ENCODE measurements at places on chromosomes 7 and 10. TPM values are rescaled to one million over a fixed set of nuclear protein-coding genes. Genes with fewer than 3 reads are reported as not detected.

Gene CHCHD3
- total RNA-seq = 41.1 TPM

Gene LMOD2
- not detected for total RNA-seq

Gene NAT16
- not detected for total RNA-seq

Gene GOLGA7B
- total RNA-seq = not detected

Gene COMTD1
- total RNA-seq = 20.8 TPM

Gene PPA1
- total RNA-seq = 93.6 TPM

Gene STEAP1B
- total RNA-seq = 16.4 TPM

Gene HMX2
- total RNA-seq = not detected

Gene BLNK
- total RNA-seq = not detected

Gene CYP2C8
- not detected for total RNA-seq

Gene CFAP69
- total RNA-seq = 0.88 TPM

Gene PITX3
- total RNA-seq = not detected

Gene MCM10
- total RNA-seq = 2.9 TPM

Gene TRIM50
- total RNA-seq = not detected

Gene IKZF1
- not detected for total RNA-seq

Gene KIFBP
- 51.1 TPM for total RNA-seq

Gene ASCC1
- total RNA-seq = 23.8 TPM

Gene TBX20
- total RNA-seq = not detected

Gene UNCX
- not detected for total RNA-seq

Gene FGFBP3
- 0.93 TPM for total RNA-seq

Gene TEX36
- total RNA-seq = not detected

Gene FXYD4
- not detected for total RNA-seq

Gene MTERF1
- total RNA-seq = 7.2 TPM

Gene PAX4
- not detected for total RNA-seq

Gene GNG11
- 302 TPM for total RNA-seq

Gene PWWP2B
- 17.3 TPM for total RNA-seq

Gene FAM25G
- not detected for total RNA-seq

Gene CTAGE4
- total RNA-seq = not detected

Gene CNTNAP2
- under 0.01 TPM for total RNA-seq

Gene ASIC3
- 1.6 TPM for total RNA-seq

Gene POM121L12
- total RNA-seq = not detected

Gene CPXM2
- total RNA-seq = 0.19 TPM

Gene AS3MT
- total RNA-seq = 0.58 TPM

Gene RAPGEF5
- total RNA-seq = 121 TPM

Gene CCAR1
- 66.8 TPM for total RNA-seq

Gene STOX1
- total RNA-seq = 0.10 TPM

Measured in glomerular endothelial cell (primary cell).